GM18507 (cell line): ENCODE measurements at places on chromosomes 4 and X.

GRCh38 chr4:129095811-129096454, at the start of gene C4orf33:
C4orf33 (plus strand) TSS chr4:129096152; CDS start chr4:129102611, 6,459 bp downstream.
- DNase-seq, result peak; percentile 45

GRCh38 chr4:127759893-127760292, 22.2 kb upstream of the HSPA4L start:
- no peak for DNase-seq

- DNase-seq, result no peak
Measured at GRCh38 chr4:163161536-163162205, 5.0 kb downstream of the NAF1 start.

- no peak for DNase-seq
Measured at GRCh38 chr4:141565379-141566089, 70.8 kb upstream of the IL15 start.

DNA sequence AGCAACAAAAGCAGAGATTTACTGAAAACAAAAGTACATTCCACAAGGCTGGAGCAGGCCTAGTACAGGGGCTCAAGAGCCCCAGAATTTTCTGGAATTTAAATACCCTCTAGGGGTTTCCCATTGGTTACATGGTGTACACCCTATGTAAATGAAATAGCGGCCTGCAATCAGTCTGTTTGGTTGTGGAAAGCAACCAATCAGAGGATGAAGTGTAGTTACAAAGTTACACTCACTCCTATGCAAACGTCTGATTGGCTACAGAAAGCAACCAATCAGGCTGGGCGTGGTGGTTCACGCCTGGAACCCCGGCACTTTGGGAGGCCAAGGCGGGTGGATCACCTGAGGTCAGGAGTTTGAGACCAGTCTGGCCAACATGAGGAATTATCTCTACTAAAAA, 13.8 kb upstream of the TXLNG start:
- no peak for DNase-seq

GRCh38 chr4:151688003-151688784, 72.6 kb downstream of the GATB start:
- DNase-seq, result no peak

GRCh38 chrX:34656467-34656841, 631 bp downstream of the TMEM47 start:
- no peak for DNase-seq

DNA sequence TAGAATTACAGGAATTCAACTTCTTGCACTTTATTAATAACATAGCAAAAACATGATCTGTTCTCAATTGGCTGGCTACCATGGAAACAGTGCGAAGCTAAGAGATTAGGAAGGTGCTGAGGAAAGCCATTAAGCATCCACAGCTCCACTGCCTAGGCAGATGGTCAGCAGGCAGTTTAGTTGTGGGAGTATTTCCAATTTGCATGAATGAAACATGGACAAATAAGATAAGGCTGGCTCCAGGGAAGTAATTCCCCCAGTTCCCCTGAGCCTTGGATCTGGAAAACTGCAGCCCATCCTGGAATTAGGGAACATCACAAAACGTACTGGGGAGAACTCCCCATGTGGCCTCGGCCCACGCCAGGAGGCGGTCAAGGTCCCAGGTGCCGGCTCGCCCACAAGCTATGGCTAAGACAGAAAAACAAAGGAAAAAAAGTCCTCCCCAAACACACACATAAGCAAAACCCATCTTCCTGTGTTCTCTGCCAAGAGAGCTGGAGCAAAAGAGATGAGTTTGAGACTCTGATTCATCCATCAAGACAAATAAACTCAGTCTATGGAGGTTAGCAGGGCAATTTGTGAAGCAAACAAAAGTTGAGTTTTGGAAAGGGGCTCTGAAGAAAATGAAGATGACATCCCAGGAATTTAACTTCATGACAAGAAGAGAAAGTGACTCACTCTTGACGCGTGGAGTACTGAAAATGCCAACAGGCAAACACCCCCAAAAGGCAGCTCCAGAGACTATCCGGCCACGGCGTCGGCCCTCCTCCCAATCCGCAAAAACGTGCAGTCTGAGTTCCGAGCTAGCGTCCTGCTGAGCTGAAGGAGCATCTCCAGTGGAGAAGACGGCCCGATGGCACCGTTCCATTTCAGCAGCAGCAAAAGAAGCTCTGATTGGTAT, 45.1 kb downstream of the IGFBP7 start:
- DNase-seq, result no peak

GRCh38 chrX:106897259-106897658, 5.9 kb downstream of the RIPPLY1 start:
- no peak for DNase-seq

DNA sequence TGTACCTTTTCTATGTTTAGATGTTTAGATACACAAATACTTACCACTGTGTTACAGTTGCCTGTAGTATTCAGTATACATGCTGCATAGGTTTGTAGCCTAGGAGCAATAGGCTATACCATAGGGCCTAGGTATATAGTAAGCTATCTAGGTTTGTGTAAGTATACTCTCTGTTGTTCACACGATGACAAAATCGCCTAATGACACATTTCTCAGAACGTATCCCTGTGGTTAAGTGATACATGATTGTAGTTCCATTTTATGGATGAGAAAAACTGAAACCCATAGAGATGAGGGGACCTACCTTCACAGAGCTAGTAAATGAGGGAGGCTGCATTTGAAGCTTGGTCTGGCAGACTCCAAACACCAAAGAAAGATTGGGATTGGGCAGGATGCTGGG, 79.4 kb upstream of the EFNB1 start:
- DNase-seq, result no peak
